ENCODE measurements at places on chromosomes 6 and 20.

DNA sequence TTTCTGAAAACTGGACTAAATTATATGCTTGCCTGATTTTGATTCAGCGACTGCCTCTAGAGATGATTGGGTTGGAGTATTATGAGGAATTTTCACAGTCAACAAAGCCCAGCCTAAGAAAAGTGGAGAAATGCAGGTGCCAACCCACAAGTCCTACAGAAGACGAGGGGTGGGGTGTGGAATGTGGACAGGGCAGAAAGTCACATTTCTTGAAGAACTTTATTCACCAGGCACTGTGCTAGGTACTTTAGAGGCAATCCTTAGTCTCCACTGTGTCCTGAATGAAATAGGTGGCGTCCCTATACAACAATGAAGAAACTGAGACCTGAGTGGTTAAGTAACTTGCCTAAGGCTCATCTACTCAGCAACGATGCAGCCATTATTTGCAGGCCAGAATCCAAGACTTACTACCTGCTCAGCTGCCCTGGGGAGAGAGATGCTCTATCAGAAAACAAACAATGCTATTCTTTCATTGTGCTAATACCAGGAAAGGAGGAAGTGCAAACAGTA lies 106.3 kb downstream of the RNF144B start:
- DNase-seq = no peak

GRCh38 chr6:169086020-169086419 lies 167.6 kb downstream of the THBS2 start:
- DNase-seq = no peak

DNA sequence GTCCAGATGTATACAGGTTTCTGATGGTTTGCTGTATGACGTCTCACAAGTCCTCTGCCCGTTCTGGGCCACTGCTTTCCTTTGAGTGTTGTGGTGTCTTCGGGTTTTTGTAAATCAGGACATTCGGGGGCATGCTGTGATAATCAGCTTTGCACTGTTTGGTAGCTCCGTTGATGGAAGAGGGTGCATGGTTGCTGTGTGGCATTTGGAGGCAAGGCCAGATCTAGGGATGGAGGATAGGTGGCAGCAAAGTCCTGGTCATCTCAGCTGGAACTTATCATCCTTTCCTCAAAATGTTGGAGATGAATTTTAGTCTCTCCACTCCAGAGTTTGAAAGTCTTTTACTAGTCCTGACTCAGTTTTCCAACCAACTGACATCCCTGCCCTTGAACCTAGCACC lies 91.0 kb downstream of the SCP2D1 start:
- no peak for DNase-seq

- no peak for DNase-seq
These were observed 99.0 kb downstream of the TMEM242 start for GRCh38 chr6:157224178-157224950.

GRCh38 chr6:64736421-64736950 lies 970.5 kb downstream of the EYS start:
- DNase-seq = no peak

DNA sequence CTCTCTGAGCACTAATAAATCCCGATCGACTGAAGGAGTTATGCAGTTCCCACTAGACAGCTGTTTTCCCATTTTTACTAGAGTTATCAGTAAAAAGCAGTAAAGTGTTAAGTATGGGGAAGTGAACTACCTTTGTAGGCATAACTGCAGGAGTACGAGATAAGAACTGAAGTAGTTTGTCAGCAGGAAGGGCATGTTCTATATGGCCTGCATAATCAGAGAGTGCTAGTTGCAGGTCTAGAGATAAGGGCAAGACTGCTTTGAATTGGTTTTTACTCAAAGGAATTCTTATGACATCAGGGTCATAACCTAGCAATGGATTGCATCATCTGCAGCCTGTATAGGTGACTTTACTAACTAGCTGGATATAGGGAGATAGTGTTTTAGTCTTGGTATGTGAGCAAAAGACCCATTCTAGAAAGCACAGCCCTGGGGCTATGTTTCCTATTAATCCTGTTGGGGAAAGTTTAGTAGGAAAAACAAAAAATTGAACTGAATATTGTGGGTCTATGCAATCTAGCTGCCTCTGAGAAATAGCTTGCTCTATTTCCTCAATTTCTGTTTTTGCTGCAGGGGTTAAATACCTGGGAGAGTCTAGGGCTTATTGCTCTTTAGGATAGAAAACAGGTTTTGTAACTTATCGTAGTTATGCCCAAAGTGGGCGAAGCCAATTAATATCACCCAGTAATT lies 22.6 kb upstream of the CRISP1 start:
- no peak for DNase-seq

Measured in NCI-H748 treated with DMSO at 0.1 percent for 48 hours (cell line).